ENCODE measurements at places on chromosomes 11 and 22.

GRCh38 chr22:46070803-46071450 is 79.4 kb upstream of the PPARA start:
- DNase-seq: no peak

GRCh38 chr11:3188496-3189195 is 23.5 kb upstream of the OSBPL5 start:
- no peak for DNase-seq

DNA sequence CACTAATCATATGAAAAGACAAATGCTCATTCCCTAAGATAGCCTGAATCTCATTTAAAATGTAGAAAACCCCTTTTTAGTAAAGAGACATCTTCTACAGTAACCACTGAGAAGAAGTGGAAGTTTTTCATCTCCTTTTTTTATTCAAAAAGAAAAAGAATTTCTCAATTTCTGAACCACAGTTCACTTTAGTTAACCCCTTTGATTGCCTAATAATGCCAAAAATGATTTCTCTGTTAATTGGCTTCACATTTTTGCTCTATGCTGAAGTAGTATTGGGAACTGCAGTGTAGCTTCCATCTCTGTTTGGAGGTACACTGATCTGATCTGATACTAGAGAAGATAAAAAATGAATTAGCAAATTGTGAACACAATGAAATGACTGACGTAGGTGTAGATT is 58.3 kb downstream of the CD44 start:
- DNase-seq: no peak

DNA sequence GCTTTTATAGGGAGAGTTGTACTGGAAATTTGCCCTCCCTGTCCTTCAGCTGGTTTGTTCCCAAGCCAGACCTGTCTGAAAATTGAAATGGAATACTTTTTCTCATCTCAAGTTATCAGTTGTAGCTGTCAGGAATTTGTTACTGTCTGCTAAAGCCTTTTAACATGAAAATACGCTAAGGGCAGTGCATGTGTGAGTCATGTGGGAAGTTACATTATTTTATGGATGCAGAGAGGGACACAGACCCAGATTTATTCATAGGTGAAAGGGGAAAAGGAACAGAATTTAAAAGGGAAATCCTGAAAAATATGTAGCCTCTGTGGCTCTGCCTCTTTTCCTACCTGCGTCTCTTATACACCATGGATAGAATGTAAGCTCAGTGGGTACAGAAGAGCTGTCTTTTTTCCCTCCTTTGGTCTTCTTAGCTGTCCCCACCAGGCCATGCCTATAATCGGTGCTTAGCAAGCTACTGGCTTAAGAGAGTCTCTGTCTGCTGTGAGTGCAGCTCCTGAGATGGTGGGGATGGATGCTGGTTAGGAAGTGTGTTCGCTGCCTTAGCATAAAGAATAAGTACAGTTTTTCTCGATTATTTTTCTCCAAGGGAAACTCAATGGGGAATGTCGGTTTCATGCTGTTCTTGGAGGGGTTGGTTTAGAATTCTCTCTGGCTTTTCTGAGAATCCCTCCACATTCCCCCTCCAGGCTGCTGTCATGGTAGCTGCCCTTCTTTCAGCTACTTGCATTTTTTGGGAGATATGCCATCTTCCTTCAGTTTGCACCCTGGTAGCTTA is 166.8 kb downstream of the TEAD1 start:
- DNase-seq: no peak

- no peak for DNase-seq
These were observed 77.6 kb upstream of the KCNQ1OT1 start for GRCh38 chr11:2777386-2777785.

- no peak for DNase-seq
These were observed 9.6 kb downstream of the TMEM258 start for GRCh38 chr11:61782841-61783240.

GRCh38 chr22:17164392-17165024 is 5.4 kb upstream of the HDHD5 start:
- no peak for DNase-seq
